Nephron progenitor cell (in vitro differentiated cells): ENCODE measurements at places on chromosomes 3 and 15.
A peak's percentile ranks its signal among the peaks of the same experiment; 100 is the strongest.

- DNase-seq, result no peak
Measured at GRCh38 chr3:127997016-127997415, 55.2 kb upstream of the SEC61A1 start.

DNA sequence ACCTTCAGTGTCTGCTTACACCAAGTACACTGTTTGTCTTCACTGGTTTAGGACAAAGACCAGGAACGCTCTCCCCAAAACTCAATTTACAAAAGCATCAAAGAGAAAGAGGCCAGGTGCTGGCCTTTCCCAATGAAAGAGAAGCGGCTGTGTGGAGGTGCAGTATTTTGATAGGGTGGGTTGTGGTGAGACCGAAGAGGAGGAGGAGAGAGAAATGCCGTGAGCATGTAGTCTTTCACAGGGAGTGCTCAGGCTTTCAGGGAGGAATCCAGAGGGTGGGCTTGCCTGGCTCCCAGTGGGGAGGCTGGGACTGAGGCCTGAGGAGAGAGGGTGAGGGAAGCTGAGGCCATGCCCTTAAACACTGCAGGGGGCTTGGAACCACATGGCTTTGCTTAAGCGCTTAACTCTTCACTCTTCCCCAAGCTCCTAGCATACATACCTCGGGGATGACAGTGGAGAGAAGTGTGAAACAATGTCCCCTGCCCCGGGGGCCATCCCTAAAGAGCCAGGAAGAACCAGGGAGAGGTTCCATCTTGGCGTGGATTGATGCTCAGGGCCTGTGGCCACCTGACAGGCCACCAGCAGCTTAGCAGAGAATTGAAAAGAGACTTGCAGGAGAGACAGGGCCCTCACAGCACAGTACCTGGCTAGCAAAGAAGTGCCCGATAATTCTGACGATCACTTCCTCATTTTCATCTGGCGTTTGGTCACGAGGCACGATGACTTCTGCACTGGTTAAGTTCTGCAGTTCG lies 60.5 kb downstream of the SENP2 start:
- DNase-seq, result no peak
- peak overlapping the region; percentile 93 for H3K27ac ChIP-seq
- peaks cover 40% of the 10 kb centered on the region for H3K4me1 ChIP-seq
- no peak overlapping the region for H3K4me3 ChIP-seq
- peaks cover 86% of the 10 kb centered on the region for H3K36me3 ChIP-seq
- no peaks in the 10 kb centered on the region for H3K27me3 ChIP-seq

DNA sequence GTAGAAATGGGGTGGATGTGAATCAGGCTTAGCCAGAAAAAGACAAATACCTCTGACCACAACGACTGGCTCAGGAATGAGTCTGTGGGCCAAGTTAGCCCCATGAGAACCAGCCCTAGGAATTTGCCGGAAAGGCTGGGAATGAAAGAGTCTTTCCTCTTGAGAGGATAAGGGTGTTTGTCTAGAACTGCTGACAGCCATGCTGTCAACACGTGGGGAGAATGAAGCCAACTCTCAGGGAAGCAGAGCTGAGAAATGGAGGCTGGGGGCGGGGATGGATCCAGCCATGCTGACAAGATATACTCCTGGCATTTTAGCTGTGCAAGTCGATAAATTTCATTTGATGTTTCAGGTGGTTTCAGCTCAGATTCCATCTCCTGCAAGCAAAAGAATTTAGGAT lies 10.6 kb upstream of the SLC6A1 start:
- H3K4me3 ChIP-seq, result no peak overlapping the region
- H3K27ac ChIP-seq, result no peak overlapping the region
- H3K4me1 ChIP-seq, result peaks cover 9% of the 10 kb centered on the region

- no peaks in the 10 kb centered on the region for H3K36me3 ChIP-seq
- no peak overlapping the region for H3K4me3 ChIP-seq
- no peaks in the 10 kb centered on the region for H3K27me3 ChIP-seq
- no peak for DNase-seq
Measured at GRCh38 chr3:117706756-117707155, 997.2 kb downstream of the TUSC7 start.

GRCh38 chr15:49918121-49918520 lies 200.9 kb downstream of the ATP8B4 start:
- peaks cover 3% of the 10 kb centered on the region for H3K27me3 ChIP-seq
- no peak overlapping the region for H3K4me3 ChIP-seq
- H3K27ac ChIP-seq, result no peak overlapping the region
- H3K4me1 ChIP-seq, result peaks cover 17% of the 10 kb centered on the region
- no peaks in the 10 kb centered on the region for H3K36me3 ChIP-seq
